Activated T-cell treated with anti-CD3 and anti-CD28 coated beads, Interleukin-2, amount 50 U/mL, for 4 hours (primary cell): ENCODE measurements at places on chromosomes 2 and 18. TPM values are rescaled to one million over a fixed set of nuclear protein-coding genes. Genes with fewer than 3 reads are reported as not detected.
A peak's percentile ranks its signal among the peaks of the same experiment; 100 is the strongest.

GRCh38 chr2:228705318-228705717 is 523.8 kb upstream of the SPHKAP start:
- no peak for DNase-seq

- no peak for DNase-seq
Observed at GRCh38 chr2:6999211-6999877, 82.1 kb downstream of the RNF144A start.

GRCh38 chr18:13943338-13943737 is 28.0 kb upstream of the MC2R start:
- no peak for DNase-seq

DNA sequence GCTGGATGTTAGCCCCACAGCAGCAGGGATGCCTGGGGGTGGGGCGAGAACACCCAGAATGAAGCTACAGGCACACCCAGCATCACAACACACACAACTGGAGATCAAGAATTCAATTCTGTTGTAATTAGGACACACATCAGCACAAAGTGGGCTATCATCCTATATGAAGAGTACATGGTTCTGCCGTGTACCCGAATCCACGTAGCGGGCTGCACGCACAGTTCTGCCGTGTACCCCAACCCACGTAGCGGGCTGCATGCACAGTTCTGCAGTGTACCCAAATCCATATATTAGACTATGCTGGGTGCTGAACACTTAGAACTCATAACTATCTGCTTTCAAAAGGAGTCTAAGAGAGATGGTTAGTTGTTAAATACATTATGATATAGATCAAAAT is 86.5 kb downstream of the EIPR1 start:
- no peak for DNase-seq

The CAPN13 gene
- total RNA-seq: not detected

- DNase-seq: no peak
Observed at GRCh38 chr18:49988101-49988500, 174.8 kb upstream of the ACAA2 start.

- peak; percentile 1 for DNase-seq
Observed at GRCh38 chr2:128312411-128312810, 6.3 kb downstream of the HS6ST1 start.

The ANKRD62 gene
- not detected for total RNA-seq

GRCh38 chr2:217943446-217944321 is 59.1 kb downstream of the TNS1 start:
- no peak for DNase-seq

DNA sequence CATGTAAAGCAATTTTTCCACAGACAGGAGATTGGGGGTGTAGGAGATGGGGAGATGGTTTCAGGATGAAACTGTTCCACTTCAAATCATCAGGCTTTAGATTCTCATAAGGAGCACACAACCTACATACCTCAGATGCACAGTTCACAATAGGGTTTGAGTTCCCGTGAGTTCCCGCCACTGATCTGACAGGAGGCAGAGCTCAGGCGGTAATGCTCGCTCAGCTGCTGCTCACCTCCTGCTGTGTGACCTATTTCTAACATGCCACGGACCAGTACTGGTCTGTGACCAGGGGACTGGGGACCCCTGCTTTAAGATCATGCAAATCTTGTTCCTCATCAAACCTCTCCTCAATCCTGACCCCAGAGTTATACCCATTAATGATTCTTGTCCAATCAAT is 70.1 kb downstream of the RPE start:
- DNase-seq: no peak

- no peak for DNase-seq
Observed at GRCh38 chr2:18208956-18209355, 330.5 kb downstream of the KCNS3 start.

The MOCOS gene
- 0.03 TPM for total RNA-seq

The FAM98A gene
- total RNA-seq: 82.7 TPM

DNA sequence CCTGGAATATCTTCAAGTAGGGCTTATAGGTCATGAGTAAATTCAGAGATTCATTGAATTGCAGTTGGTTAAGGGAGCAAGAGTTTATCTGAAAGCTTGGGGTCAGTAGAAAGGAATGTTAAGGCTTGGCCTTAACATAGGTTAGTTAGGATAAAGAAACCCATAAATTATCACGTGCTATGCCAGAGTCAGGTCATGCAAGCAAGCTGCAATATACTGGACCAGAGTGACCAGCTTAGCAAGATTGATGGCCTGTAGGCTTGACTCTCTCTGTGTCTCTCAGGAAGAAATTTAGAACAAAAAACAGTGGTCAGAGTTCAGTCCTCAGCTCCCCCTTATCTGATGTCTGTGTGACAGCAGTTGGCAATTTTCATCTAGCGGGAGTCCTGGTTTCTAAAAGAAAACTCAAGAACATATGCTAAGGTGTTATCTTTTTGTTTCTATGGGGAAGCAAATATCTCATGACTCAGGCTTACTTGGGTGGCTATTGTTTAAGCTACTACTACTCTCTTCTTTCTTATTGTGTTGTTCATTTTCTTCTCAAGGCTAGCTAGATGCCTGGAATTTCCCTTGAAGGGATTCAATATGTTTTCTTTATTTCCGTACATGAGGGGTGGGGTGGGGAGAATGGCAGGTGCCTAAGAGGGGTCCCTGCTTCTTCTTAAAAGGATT is 28.7 kb upstream of the MARCO start:
- no peak for DNase-seq

GRCh38 chr2:42964439-42965083 is 172.2 kb upstream of the HAAO start:
- no peak for DNase-seq

The ACKR3 gene
- 0.73 TPM for total RNA-seq

The IL1B gene
- total RNA-seq: 1.6 TPM

GRCh38 chr2:18903750-18904149 is 314.4 kb upstream of the NT5C1B start:
- DNase-seq: no peak

DNA sequence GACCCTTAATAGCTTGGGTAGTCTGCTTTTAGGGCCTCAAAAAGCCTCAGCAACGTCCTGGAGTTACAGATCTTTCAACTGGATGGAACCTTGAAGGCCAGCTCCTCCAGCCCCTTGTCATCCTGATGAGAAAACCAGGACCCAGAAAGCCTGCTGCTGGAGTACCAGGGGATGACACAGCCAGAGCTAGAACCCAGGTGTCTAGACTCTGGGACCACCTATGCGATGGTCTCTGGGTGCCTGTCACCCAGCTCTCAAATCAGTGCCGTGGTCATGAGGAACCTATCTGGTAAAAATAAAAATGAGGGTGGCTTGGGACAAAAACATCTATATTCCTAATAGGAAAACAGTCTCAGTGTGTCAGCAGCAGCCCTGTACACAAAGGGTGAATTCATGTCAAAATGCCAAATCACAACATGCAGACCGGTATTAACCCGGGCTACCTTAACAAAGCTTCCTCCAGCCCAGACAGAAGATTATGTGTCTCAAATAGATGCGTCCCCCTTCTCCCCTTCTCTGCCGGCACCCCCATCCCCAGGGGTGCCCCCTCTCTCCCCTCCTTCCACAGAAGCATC is 28.5 kb downstream of the SMAD7 start:
- no peak for DNase-seq

DNA sequence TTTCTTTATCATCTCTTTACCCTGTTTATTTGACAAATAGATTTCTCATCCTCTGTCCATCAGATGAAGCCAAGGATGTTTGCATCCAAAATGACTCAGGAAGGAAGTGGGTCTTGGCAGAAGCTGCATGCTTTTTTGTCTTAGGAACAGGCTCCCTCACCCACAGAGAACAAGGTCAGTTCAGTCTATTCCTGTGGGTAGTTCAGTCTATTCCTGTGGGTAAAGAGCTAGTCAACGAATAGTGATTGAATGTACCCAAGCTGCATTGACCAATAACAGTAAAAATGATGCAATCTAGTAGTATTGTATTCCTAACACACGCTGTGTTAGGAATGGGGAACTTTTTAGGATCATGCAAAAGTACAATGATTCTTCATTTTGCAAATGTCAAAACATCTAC is 290.8 kb upstream of the TANK start:
- DNase-seq: no peak

GRCh38 chr2:181790716-181791649 is 100.5 kb upstream of the ITPRID2 start:
- no peak for DNase-seq

DNA sequence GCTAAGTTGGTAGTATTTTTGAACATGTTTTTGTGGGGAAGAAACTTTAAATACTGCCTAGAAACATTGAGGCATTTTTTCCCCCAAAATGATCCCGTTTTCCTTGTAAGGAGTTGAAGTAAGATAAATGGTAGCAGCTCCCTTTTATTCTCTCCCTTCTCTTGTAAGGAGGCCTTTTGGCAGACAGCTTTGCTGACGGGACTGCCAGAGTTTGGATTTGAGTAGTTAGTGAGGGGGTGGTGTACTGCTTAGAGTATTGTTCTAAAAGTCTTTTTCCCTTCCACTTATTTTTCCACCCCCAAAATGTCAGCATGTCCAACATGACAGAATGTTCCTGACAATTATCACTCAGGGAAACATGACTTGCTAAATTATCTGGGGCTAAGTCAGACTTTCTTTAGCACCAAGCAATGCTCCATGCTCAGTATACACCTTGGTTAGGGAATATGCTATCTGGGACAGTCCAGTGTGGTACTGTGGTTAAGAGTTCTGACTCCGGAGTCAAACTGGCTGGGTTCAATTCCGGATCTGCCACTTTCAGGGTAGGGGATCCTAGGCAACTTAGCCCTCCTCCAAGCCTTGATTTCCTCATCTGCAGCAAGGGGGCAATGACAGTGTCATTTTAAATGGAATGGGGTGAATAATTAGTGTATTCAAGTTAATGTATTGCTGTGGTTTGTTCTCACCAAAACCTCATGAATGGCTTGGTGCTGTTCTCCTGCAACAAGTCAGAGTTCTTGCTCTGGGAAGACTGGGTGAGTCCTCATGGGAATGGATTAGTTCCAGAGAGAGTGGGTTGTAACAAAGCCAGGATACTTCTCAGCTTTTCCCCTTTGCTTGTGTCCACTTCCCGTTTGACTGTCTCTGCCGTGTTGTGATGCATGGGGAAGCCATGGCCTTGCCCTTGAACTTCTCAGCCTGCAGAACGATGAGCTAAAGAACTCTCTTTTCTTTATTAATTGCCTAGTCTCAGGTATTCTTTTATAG is 116.2 kb downstream of the TANC1 start:
- no peak for DNase-seq

DNA sequence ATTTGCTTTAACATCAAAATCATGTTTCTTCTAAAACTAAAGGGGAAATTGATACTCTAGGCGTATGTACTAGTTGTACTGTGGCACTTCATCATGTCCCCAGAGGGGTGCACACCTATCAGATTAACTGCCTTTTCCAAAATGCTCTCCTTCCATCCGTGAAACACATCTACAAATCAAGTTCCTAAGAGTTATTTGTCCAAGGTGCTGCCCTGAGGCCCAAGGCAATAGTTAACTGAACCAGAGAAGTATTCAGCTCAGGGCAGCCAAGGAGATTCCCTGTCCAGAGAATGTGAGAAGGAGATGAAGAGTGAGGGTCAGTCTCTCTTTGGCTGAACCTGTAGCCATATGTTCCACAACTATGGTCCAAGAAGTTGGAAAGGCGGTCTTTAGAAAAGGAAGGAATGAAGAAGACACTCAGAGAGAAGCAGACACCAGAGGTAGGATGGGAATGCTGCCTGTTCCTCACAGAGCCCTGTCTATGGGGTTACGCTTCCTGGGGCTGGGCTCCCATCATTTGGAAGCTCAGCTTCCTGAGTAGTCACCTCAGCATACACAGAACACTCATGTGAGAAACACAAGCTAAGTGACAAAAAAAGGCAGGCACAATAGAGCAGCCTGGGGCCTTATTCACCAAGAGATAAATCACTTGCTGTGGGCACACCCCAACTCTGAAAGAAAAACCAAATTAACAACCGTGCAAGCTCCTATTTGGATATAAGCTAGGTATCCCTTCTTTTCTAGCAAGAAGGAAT is 55.6 kb downstream of the ANKRD44 start:
- no peak for DNase-seq

DNA sequence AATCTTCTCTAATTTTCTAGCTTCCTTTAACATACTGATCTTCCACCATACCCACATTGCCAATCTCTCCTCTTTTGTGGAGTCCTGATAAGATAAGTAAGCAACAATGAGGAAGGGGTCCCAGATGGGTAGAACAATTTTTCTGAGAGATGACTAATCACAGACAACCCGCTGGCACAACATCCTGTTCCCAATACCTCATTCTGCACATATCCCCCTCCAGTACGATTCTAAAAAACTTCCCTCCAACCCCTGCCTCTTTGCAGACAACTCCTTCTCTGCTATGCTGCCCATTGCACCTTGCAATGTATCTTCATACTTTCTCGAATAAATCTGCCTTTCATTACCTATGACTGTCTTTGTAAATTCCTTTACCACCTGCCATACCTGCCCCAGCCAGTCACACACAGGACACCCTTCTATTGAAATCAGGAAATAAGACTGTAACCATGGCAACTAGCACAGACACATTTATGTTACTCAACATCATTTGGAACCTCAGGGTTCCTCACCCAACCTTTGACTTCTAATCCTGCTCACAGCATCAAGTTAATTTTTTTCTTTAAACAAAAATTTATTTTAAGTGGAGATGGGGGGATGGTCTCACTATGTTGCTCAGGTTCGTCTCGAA is 7.4 kb upstream of the EXOC6B start:
- DNase-seq: no peak
